ENCODE measurements at places on chromosomes 7 and 10.

DNA sequence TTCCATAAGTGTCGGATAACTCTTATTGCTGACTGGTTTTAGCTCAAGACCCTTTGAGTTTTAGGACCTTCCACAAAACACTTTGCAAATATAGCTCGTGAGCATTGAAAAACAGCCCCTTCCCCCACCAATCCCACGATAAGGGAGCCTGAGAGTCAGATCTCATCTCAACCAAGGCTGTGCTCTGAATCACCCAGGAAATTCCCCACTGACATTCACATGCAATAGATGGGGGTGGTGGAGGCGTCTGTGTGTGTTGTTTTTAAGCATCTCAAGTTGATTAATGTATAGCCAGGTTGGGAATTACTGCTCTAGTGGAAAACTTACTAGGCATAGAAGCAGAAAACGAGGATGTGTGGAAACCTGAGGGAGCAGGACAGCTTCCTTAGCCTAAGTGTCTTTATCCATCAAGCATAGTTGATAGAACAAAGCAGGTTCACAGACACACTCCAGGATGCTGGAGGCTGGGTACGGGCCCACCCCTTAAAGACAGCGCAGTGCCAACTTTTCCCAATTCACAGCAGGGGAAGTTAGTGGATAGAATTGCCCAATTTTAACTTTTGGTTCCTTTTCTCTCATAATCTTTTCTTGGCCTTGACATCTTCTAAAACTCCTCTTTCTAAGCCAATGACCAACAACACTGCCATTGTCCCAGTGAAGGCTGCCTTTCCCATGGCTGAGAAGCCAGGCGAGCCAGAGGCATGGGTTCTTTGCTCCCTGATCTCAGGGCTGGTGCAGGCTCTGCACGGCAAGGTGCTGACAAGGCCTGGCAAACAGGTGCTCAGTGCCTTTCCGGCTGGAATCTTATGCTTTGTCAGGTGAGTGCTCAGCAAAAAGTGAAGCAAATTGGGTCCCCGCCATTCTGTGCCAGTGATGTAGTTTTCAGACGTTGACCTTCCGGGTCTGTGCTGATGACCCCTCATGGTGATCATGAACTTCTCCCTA is 98.5 kb upstream of the INSIG1 start:
- DNase-seq: peak; percentile 15

DNA sequence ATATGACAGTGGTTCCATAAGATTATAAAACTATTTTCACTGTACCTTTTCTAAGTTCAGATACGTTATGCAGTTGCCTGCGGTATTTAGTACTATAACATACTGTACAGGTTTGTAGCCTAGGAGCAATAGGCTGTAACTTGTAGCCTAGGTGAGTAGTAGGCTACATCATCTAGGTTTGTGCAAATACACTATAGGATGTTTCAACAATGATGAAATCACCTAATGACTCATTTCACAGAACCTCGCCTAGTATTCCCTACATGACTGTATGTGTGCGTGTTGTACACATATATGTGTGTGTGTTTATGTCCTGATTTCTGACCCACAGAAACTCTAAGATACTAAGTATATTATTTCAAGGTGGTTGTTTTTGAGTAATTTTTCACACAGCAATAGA is 139.0 kb downstream of the HERPUD2 start:
- no peak for DNase-seq

- no peak for DNase-seq
These were observed 139.5 kb downstream of the ALOX5 start for GRCh38 chr10:45513551-45513950.

- DNase-seq: no peak
These were observed 34.8 kb downstream of the ITGB8 start for GRCh38 chr7:20365486-20365885.

DNA sequence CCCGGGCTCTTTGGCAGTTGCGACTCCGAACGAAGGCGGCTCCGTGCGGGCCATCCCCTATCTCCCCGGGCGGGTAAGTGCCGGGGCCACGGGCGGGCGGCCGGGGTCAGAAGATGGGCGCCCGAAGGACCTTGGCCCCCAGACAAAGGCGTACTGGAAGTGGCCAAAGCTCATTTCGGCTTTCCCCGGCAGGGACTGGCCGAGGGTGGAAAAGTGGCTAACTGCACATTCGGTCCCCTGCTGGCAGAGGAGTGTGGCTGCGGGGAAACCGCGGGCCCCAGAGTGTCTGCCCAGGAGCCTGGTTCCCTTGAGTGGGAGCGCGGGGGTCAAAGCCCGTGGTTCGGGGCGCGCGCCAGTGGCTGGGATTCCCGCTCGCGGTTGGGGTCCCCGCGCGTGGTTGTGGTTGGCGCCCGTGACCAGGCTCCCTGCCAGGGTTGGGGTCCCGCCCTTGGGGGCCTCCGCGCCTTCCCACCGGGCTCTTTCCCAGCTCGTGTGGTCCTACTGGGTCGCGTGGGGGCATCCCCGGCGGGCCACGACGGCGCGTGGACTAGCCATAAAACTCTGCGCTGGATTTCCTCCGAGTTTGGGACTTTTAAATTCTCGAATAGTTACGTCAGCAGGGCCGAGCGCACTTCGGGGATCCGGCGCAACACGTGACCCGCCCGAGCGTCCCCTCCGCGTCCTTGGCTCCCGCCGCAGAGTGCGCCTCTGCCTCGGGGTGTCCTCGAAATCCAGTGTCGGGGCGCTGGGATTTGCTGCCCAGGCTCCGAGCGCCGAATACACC is 124.4 kb downstream of the TACC2 start:
- DNase-seq: peak; percentile 82

DNA sequence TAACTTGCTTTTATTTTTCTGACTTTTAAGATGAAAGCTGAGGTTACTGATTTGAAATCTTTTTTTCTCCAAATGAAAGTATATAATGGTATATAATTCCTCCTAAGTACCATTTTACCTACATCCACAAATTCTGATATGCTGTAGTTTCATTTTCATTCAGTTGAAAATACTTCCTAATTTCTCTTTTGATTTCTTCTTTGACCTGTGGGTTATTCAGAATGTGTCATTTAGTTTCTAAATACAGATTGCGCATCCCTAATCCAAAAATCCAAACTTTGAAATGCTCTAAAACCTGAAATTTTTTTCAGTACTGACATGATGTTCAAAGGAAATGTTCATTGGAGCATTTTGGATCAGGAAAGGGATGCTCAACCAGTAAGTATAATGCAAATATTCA is 168.7 kb downstream of the CELF2 start:
- DNase-seq: no peak

DNA sequence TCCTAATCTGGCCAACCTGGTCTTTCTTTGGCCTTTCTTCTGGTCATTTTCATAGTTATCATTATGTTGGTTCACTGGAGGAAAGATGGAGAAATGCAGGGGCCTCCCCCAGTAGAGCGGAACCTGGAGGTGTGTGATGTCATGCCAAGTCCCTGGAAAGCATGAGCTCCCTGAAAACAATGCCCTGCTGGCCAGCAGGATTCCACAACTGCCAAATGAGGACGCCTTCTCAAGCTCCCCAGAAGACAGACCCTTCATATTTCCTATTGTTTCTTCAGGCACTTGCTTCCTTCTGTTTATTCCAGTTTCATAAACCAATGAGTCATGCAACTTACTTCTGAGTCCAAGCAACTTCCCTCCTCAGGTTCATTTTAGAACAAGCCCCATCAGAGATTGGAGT is 339.0 kb downstream of the GATA3 start:
- no peak for DNase-seq

DNA sequence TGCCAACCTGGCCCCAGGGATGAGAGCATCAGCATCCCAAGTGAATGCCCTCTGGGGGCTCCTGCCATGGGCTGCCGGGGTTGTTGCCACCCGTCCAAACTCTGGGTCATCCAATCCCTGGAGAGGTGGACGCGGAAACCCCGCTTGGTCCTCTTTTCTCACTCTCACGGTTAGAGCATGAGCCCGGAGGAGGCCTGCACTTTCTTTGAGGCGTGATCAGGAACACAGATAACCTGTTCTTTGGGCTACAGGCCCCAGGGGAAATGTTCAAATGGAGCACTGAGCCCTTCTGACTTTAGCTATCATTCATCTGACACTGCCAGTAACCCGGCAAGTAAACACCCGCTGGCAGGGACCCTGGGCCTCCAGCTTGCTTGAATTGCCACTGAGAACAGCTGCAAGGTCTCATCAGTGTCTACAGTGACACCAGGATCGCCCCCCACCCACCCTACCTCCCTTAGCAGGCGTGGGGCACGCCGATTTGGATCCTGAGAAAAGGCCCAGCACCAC is 29.4 kb upstream of the SLF2 start:
- DNase-seq: peak; percentile 55

- DNase-seq: no peak
These were observed 4.5 kb upstream of the TFPI2 start for GRCh38 chr7:93894966-93895640.

DNA sequence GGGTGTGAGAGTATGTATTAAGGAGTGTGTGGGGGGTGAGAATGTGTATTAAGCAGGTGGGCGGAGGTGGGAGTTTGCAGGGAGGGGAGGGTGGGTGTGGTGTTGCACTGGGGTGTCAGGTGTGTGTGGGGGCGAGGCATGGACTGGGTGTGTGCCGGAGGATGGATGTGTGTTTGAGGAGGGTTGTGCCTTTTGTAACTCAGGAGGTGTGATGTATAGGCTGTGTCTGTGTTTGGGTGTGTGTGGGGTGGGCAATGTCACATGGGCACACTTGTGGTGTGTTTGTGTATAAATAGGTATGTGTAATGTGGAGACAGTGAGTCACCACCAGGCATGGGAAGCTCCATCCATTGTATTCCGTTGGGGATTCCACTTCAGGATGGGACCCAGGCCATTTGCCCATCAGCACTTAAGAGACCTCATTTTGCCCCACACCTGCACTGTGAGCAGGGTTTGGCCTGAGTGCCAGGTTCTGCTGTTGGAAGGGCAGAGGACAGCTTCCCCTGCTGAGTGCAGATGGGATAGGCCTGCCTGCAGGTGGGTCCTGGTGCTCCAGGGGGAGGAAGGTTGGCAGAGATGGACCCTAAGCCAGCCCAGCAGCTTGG is 5.8 kb downstream of the UNC5B start:
- DNase-seq: peak; percentile 46

- no peak for DNase-seq
These were observed 144.6 kb downstream of the TPK1 start for GRCh38 chr7:144691240-144691639.

DNA sequence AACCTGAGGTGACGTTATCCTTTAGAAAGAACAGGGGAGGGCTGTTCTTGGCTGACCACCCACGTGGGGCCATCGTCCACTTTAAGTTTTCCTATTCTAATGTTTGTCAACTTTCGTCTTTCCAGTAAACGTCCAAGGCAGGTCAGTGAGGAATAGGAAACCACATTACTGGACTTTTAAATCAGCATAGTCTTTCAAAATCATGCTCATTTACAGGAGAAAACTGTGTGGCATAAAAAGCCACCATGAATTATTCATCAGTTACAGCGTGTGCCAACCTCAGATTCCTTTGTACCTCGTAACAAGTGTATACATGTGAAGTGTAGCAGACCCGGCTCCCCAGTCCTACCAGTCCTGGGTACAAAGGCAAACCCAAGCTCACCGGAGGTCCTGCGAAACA is 25.1 kb upstream of the ABLIM1 start:
- DNase-seq: no peak

DNA sequence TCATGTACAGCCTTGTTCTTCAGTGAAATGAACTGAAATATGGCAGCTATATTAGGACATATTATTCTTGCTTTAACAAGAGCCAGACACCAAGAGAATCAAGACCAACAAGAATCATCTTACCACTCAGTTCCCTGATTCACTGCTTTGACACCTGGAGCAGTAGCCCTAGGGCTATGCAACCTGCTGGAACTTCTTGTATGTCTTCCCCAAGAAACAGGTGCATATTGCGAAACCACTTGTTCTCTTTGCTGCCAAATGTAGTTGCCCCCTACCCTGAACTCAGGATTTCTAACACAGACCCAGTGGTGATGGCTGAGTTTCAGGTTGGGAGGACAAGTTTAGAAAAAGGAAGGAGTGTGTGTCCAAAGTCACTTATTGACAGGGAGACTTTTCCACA is 46.1 kb downstream of the WIPF3 start:
- no peak for DNase-seq

GRCh38 chr7:92748495-92748894 is 87.9 kb downstream of the CDK6 start:
- DNase-seq: no peak

- no peak for DNase-seq
These were observed 5.4 kb downstream of the CEP41 start for GRCh38 chr7:130435311-130435854.

DNA sequence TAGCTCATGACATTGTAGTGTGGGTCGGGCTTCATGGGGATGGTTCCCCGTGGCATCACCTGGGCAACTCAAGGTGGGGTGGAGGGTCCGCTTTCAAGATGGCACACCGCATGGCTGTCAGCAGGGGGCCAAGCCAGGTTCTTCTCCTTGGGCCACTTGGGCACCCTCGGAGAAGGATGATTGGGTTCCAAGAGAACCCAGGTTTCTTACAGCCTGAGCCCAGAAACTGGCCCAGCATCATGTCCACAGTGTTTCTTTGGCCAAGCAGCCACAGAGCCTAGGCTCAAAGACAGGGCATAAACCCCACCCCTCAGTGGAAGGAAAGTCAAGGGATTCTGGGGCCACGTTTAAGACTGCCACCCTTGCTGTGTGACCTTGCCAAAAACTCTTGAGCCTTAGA is 110.6 kb downstream of the PTPN20 start:
- DNase-seq: no peak

DNA sequence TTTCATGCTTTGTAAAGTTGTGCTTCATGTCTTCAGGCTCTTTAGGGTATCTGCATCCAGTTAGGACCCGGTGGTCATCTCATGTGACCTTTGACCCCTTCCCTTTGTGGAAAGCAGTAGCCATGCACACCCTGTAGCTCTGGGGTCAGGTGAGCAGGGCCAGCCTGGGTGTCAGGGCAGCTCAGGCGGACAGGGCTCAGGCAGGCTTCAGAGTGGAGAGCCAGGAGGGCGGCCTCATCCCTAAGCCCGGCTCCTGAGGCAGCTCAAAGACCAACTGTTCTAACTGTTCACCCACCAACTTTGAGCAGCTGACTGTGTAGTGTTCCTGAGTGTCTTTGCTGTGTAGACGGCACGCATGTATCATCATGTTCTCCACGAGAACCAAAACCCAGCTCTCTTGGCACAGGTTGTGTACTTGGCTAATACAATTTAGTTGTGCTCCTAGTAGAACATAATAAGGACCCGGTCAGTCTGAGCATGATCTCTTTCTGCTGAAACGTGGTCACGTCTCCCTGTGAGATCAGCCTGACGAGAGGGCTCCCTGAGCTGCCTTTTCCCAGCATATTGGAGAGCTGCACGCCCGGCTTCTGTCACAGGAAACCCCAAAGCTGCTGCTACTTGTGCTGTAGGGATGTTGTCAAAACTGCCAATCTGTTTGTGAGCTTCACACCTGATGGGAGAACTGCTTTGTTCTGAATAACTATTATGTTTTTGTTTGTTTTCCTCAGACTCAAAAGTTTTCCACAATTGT is 30.0 kb downstream of the EEPD1 start:
- no peak for DNase-seq
